ENCODE measurements at places on chromosomes 2 and 18.

DNA sequence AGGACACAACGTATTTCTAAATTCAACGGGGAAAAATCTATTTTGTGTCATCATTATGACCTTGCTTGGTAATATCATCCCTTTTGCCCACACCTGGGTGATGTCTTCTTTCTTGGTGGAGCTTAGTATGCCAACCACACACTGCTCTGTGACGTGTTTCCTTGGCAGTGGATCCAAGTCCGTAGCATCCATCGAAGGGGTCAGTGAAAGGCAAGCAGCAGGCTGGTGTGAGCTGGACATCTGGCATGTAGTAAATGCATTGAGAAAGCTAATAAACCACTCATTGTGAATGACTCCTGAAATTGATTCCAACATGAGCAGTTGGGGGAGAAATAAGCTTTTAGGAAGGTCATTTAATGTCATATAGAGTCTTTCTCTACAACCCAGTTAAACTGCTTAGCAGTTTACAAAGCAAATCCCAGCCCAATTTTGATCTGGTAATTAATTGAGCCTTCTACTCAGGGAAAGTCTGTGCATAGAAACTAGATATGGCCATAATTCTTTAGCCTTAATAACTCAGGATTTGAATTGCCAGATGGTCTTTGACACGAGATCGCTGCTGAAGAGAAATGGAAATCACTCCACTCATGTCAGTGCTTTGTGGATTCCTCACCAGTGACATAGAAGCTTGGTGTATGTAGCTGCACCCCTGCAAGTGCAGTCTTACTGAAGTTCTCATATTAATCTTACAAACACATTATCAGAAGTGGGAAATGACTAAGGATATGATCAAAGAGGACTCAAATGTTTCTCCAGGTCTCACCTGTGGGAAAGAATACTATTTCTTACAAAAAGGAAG, 494.8 kb downstream of the CMPK2 start:
- DNase-seq, result no peak

- DNase-seq, result no peak
Measured at GRCh38 chr18:39555496-39555895, 1989.9 kb upstream of the CELF4 start.

GRCh38 chr18:56119681-56120080, 518.7 kb downstream of the TXNL1 start:
- DNase-seq, result no peak

GRCh38 chr2:45014016-45014702, 4.9 kb upstream of the SIX2 start:
- DNase-seq, result no peak

DNA sequence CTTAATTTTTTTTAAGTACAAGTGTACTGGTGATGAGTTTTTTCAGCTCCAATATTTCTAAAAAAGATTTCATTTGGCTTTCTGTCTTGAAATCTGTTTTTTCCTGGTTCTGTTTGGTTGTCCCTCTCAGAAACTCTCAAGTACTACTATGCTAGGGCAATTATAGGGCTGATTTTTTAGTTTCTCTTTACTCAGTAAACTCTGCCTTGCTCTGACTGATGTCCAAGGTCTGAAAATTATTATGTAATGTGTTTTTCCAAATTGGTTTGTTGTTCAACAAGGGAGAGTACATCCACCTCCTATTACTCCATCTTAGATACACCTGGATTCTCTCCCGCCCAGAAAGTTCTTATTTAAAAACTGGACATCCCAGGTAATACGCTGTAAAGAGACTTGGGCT, 877.7 kb downstream of the CBLN2 start:
- no peak for DNase-seq

DNA sequence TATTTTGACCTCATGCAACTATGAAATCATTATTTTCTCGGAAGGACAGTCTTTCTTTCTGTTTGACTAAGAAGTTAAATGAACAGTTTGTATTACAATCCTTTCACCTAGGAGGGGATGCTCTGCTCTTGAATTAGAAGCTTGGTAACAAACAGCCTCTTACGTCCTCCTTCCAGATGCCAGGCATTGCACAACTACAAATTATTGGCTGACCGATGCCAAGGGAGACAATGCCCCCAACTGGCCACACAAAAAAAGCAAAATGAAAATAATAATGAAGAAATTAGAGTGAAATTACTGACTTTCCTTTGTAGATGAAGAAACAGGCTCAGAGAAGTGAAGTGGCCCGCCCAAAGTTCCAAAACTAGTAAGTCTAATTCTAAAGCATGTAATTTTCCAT, 177.9 kb downstream of the CYRIA start:
- DNase-seq, result no peak

GRCh38 chr18:50682852-50683251, 123.0 kb downstream of the MAPK4 start:
- no peak for DNase-seq

DNA sequence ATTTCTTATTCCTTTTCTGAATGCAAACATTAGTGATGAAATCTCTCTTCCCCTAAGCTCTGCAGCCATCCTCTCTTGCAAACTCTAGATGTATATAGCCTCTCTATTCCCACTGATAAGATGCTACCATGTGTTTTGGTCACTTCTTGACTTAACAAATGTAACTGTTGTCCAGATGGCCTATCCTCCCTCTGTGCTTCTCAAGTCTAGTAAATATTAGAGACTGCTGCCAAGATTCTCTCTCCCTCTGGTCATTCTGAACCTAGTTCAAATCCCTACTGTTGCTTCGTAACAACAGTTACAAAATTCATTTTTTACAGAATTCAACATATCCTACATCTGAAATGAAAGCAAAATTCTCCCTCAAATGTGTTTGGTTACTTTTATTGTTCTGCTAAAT, 156.6 kb downstream of the TXNL1 start:
- DNase-seq, result no peak

DNA sequence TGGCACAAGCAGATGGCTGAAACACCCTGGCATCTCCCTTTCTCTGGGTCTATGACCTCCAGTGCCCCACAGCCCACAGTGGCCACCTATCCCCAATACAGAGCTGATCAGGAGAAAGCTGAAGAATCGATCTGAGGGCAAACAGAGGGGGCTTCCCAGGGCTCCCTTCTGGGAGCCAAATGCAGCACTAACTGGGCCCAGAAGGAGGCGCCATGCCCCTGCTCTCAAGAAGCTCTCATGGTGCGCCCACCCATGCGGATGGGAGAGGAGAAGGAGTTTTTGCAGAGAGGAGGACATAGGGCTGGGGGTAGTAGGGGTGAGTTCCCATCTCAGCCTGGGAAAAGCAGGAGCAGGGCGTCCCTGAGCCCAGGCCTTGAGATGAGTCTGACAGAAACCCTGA, 787.3 kb upstream of the RAB6C start:
- no peak for DNase-seq

DNA sequence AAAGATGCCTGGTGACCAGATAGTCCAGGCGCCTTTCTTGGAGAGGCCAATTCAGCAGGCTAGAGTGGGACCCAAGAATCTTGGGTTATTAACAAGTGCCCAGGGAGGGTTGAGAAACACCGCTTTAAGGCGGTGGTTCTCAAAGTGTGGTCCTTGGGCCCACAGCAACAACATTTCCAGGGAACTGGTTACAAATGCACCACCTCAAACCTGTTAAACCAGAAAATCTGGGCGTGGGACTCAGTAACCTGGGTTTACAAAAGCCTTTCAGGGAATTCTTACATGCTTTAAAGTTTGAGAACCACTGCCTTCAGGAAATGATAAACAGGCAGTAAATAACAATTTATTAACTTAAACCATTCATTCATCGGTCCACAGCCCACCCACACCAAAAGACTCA, 92.5 kb downstream of the SP3 start:
- no peak for DNase-seq

- DNase-seq, result no peak
Measured at GRCh38 chr2:66576561-66577320, 141.8 kb downstream of the MEIS1 start.

DNA sequence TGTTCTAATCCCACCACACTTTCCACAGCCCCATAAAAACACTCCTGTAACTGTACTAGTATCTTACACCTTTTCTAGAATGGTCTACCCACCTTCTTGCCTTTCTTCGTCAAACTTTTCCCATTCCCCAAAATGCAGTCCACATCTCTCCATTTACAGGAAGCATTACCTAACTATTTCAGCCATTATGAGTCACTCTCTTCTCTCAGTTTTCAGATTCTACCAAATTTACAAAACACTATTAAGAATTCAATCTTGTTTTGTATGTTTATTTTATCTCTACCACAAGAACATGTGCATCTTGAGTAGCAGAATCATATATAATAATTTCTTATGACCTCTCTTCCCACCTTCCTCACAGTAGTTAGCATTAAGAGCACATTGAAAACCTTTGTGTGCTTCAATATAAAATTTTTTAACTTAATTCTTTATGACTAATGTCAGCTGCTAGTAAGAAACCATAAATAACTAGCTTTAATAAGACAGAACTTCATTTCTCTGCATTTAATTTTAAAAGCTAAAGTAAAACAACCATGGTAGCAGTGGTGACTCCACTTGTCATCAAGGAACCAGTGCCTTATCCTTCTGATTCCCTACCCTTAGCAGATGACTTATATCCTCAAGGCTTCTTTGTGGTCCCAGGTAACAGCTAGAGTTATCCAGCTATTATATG, 56.6 kb upstream of the MAP2 start:
- DNase-seq, result no peak

- no peak for DNase-seq
Measured at GRCh38 chr2:58913082-58913726, 672.1 kb upstream of the FANCL start.

GRCh38 chr2:198717451-198717850, 740.3 kb downstream of the SATB2 start:
- DNase-seq, result no peak

DNA sequence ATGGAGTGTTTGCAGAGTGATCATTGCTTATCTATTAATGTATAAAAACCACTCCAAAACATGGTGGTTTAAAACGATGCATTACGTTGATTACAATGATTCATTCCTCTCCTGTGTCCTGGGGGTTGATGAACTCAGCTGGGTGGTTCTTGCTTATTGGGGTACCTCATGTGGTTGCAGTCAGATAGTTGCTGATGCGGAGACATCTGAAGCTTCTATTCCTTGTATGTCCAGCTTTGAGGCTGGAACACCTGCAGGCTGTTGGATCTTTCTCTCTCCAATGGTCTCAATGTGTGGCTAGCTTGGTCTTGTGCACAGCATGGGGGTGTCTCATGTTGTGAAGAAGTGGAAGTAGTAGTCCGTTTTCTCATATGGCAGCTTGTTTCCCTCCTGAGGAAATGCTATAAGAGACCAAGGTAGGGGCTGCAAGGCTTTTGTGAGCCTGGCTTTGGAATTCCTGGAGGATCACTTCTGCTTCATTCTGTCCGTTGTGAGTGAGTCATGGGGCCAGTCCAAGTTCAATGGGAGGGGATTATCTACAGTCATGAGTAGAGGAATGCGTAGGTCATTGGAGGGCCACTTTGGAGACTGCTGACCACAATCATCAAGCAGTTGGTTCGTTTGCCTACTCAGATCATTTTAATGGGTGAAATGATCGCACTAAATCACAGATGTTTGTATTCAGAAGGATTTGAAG, 601.0 kb downstream of the SLC4A3 start:
- no peak for DNase-seq

Measured in GF-D8 (cell line).